ENCODE measurements at places on chromosomes 2 and 18.
A peak's percentile ranks its signal among the peaks of the same experiment; 100 is the strongest.

DNA sequence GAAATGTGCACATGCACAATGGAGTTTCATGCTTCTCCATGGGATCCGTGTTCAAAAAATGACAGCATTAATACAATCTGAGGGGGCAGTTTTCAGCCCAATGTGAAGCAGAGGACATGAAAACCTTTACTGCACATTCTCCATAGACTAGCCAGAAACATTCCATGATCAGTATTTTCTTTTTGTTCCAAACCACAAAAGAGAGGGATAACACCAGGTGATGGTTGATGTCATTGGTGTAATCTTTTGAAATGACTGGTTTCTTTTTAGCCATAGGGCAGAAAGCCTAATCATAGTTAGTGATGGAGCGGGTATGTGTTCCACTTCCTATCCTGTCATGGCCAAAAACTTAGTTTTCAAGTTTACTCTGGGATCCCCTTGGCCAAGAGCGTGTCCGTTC is 1.8 kb upstream of the KYNU start:
- no peak for DNase-seq

- DNase-seq: no peak
Measured at GRCh38 chr2:98900721-98901120, 35.3 kb downstream of the CRACDL start.

GRCh38 chr18:55249550-55249949 is 290.3 kb upstream of the CCDC68 start:
- DNase-seq: no peak

GRCh38 chr2:37670378-37671008 is 949 bp downstream of the CDC42EP3 start:
- no peak for DNase-seq

GRCh38 chr2:88668862-88669261 is 22.6 kb upstream of the RPIA start:
- DNase-seq: no peak

GRCh38 chr2:229596796-229597195 is 117.6 kb downstream of the DNER start:
- no peak for DNase-seq

DNA sequence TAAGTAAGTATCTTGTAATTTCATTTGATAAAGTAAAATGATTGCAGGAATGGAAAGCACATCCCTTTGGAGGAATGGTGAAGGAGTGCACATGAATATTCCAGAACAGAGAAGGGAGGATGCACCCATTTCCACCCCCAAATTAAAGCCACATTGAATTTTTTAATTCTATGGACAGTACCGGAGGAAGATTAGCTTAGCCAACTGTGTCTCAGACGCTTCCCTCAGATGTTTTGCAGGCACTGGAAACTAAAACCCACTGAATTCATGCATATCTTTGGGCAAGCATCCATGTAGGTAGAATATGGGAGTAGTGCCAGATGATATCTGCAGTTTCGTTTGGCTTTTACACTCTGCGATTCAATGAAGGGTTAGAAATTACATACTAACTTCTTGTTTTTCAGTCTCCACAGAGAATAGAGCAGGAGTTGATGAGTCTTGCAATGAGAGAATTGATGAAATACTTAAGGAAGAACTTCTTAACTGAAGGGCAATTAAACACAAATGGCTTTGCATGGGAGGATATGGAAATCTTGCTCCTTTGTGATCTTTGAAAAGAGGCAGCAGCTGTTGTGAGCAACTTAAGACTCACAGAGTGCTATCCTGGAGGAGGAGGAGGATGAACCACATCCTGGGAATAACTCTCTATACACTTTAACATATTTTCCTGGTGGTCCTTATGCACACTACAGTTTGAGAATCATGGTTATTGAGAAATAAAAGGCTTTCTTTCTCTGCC is 71.7 kb upstream of the MYO3B start:
- peak; percentile 40 for DNase-seq

DNA sequence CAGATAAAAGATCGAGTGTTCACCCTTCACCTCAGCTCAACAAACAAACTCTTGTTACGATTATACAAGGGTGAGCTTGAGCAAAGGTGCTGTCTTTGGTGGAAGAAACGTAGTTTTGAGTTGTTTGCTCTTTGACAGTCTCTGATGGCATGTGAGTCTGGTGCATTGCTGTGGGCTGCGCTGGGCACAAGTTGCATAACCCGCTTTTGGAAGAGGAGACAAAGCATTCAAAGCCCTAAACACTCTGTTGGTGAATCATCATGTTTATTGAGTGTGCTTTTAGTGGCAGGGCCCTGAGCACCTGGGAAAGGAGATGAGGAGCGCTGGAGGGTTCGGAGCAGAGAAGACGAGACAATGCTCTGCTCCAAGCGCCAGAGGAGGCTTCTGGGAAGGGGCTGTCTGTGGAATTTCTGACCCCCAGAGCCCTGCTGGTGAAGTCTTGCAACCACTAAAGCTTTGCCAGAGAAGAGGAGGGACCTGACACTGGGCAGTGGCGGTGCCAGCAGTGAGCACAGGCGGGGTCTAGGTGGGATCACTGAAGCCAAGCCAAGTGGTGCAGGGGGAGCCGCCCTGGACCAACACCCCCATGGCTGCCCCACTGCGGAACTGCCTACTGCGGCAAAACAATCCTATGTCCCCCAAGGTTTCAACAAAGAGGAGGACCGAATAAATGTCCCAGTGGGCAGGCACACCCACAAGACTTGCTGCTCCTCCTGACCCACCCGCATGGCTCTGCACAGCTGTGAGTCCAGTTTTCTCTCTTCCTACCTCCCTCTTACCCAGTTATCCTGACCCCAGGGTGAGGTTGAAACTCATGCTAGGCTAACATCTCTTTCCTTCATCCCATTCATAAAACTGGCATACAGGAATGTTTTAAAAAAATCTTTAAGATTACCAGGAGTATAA is 64.0 kb downstream of the TNFRSF11A start:
- DNase-seq: no peak

GRCh38 chr2:172560721-172561120 is 4.8 kb downstream of the PDK1 start:
- DNase-seq: no peak

- no peak for DNase-seq
Measured at GRCh38 chr2:241741016-241741415, 6.6 kb downstream of the D2HGDH start.

All from DMS79 (cell line).